ENCODE measurements at places on chromosomes 11 and 22.
A peak's percentile ranks its signal among the peaks of the same experiment; 100 is the strongest.

DNA sequence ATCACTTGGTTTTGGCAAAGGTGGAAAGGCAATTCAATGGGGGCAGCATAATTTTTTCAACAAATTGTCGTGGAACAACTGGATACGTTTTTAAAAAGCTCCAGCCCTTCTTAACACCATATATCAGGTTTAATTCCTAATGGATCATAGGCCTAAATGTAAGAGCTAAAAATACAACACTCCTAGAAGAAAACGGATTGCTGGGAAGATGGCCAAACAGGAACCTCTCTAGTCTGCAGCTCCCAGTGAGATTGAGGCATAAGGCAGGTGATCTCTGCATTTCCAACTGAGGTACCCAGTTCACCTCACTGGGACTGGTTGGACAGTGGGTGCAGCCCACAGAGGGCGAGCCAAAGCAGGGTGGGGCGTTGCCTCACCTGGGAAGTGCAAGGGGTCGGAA lies 32.4 kb upstream of the SCGB1D1 start:
- no peak for DNase-seq

- no peak for DNase-seq
Observed at GRCh38 chr11:83717537-83717936, 431.4 kb upstream of the CCDC90B start.

GRCh38 chr11:61447601-61448551 lies 18.0 kb downstream of the SDHAF2 start:
- DNase-seq: peak; percentile 16

GRCh38 chr11:125562430-125562829 lies 6.8 kb upstream of the EI24 start:
- no peak for DNase-seq

- no peak for DNase-seq
Observed at GRCh38 chr11:9380773-9381172, 3.7 kb upstream of the IPO7 start.

- no peak for DNase-seq
Observed at GRCh38 chr11:76218449-76219178, 12.3 kb upstream of the WNT11 start.

GRCh38 chr11:76910620-76911414 lies 50.1 kb downstream of the ACER3 start:
- no peak for DNase-seq

DNA sequence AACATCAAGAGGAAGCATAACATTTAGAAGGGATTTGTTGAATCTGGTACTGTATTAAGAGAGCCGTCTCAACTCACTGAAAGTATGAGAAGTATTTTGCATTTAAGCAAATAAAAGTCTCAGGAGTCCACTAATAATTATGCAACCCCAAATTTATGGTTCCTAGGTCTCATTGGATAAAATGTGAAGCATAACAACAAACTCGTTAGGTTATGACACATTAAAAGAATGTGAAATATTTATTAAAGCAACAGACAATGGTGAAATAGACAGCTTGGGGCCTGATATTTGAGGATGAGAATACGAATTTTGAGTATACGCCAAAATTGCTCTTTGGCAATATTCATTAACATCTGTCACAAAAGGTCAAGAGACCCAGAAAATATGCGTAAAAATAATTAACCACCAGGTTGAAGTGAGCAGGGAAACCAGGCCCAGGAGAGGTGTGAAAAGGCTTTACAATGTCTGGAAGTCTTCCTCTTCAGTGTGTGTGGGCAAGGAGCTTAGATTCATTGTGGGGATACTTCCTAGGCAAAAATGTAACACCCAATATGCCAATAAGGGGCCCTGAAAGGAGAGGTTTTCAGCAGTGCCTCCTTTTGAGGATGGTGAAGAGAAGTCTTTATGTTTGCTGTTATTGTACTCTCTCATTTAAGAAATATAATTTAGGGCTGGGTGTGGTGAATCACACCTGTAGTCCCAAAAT lies 89.2 kb downstream of the FDX1 start:
- no peak for DNase-seq

DNA sequence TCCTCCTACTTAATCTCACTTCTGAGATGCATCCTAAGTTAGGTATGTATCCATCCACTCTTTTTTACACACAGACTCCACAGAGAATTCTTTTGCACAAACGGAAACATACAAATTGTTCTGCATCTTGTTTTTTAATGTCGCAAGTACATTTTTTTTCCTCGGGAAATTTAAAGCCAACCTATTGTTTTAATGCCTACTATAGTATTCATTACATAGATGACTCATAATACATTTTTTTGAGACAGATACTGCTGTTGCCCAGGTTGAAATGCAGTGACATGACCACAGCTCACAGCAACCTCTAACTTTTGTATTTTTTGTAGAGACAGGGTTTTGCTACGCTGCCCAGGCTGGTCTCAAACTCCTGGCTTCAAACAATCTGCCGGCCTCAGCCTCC lies 90.8 kb upstream of the TMEM45B start:
- DNase-seq: no peak

GRCh38 chr11:1167751-1168231 lies 10.0 kb downstream of the MUC5AC start:
- DNase-seq: no peak

- no peak for DNase-seq
Observed at GRCh38 chr11:107562647-107563208, 2.8 kb downstream of the ALKBH8 start.

DNA sequence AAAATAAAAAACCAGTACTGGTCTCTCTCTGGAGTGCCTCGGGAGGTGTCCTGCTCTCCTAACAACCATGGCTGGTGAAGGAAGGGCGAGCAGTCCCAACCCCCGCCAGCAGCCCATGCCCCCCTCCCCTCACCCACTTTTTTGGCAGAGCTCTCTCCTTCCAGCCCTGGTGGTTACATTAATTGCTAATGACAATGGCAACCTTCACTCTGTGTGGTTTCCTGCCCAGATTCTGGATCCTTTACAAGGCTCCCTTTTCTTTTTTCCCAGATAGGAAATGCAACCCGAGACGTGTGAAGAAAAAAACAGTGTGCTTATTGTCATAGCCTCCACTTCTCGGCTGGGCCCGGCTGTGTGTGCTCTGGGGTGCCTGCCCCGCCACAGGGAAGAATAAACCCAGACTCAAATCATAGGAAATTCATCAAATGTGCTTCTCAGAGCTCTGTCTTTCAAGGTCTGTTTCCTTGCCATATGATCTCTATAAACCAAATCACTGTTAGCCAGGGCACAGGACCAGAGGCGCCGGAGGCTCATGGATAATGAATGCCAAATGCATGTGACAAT lies 513.0 kb downstream of the SOX6 start:
- DNase-seq: no peak

- DNase-seq: no peak
Observed at GRCh38 chr11:15874704-15875103, 481.6 kb downstream of the SOX6 start.

DNA sequence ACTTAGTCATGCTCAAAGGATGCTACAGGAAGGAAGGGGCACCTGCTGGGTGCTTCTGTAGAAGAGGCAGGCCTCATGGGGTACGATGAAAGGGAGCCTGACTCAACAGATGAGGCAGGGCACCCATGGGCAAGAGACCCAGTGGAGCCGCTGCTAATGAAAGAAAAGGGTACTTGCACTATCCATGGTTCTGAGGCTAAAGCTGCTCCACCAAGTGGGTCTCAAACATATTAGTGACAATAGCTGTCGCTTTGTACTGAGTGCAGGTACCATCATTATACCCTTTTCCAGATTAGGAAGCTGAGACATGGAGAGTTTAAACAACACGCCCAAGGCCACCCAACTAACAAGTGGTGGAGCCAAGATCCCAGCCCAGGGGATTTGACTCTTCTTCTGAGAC lies 127.5 kb upstream of the SERPIND1 start:
- DNase-seq: no peak

DNA sequence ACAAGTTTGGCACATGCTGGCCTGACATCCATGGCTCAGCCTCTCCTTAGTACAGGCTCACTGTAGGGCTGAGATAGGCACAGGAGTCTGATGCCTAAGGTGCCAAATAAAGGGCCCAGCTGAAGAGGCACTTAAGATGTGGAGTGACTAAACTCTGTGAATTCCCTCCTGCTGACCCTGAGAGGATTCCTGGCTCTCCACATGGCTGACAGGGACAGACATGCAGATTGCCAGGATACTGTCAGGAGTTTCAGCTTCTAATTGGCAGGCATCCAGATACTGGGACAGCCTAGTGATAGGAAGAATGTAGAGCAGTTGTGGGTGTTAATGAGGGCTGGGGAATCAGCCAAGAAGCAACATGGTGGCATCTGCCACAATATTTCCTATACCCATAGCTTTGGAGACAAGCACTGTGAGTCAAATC lies 558.7 kb downstream of the INSC start:
- DNase-seq: no peak

GRCh38 chr11:87351676-87352075 lies 313.9 kb downstream of the TMEM135 start:
- DNase-seq: no peak

GRCh38 chr11:134240592-134240991 lies 12.6 kb downstream of the THYN1 start:
- no peak for DNase-seq

GRCh38 chr22:36194385-36194784 lies 7.2 kb downstream of the APOL4 start:
- DNase-seq: no peak

GRCh38 chr22:34135749-34136148 lies 215.5 kb upstream of the LARGE1 start:
- no peak for DNase-seq

DNA sequence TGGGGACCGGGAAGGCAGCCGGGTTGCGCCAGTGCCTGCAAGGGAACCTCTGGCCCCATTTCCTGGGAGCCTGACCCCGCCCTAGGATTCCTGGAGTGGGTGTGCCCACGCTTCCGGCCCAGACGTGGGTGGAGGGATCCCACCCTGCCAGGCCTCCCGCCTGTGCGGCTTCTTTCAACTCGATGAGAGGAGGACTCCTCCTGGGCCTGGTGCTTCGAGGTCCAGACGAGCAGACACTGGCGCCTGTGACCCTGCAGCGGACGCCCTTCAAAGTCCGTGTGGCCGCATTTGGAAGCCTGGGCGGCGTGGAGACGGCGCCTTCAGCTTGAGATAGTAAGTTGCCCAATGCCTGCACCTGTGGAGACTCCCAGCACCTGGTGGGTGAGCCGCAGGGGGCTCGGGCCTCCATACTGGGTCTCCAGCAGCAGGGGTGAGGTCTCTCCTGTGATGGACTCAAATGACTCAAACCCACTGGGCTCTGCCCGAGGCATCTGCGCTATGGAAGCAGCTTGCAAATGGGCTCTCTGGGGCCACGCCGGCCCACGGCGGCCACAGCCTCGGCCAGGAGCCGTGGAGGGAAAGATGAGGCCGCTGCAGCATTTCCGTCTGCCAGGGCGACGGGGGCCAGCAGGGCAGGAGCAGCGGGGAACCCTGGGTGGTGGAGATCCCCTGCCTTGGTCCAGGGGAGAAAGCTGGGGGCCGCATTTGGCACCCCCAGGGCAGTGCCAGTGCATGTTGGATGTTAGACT lies 64.3 kb upstream of the PPARA start:
- no peak for DNase-seq

- no peak for DNase-seq
Observed at GRCh38 chr11:123427405-123427804, 2.7 kb upstream of the GRAMD1B start.

- no peak for DNase-seq
Observed at GRCh38 chr11:110797453-110797852, 85.2 kb upstream of the ARHGAP20 start.

DNA sequence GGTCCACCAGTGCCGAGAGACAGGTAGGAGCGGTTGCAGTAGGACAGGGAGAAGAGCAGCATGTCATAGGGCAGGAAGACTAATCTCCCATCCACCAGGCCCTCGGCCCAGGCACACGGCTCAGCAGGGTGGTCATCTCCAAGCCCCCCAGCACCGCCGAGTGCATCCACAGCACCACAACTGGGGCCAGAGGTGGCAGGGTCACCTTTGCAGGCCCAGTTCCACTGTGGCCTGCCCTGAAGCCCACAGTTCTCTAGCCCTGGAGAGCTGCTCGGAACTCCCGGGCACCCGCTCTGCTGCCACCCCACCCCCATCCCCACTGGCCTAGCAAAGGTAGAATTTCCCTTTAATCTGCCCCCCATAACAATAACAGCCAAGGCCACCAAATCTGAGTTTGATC lies 49.1 kb upstream of the LRRC32 start:
- DNase-seq: no peak

DNA sequence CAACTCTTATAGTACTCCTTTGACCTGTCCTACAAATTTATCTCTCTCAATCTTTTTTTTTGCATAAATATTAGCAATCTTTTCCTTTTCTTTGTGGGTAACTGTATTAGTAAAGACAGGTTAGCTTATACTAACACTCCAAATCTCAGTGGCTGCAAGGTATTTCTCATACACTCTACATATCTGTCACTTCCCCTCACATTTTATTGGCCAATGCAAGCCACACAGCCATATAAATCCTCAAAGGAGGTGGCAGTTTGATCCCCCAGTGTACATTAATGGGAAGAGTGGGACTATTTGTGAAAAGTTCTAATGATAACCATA lies 42.6 kb upstream of the EED start:
- DNase-seq: no peak

DNA sequence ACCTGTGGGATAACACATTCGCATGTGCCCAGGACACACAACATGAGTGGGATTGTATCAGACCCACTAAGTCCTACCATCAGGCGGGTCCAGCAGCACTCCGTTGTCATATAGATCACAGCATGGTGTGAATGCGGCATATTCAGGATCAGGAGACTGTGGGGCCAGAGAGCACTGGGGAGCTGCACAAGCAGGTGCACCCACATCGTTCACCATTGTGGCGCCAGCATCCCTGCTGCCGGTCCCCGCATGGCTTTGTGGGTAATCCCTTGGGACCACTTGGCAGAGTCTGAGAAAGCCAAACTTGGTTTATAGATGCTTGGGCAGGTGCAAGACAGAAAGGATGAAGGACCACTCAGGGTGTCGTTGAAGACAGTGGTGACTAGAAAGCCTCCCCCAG lies 201.6 kb upstream of the B3GAT1 start:
- DNase-seq: no peak

DNA sequence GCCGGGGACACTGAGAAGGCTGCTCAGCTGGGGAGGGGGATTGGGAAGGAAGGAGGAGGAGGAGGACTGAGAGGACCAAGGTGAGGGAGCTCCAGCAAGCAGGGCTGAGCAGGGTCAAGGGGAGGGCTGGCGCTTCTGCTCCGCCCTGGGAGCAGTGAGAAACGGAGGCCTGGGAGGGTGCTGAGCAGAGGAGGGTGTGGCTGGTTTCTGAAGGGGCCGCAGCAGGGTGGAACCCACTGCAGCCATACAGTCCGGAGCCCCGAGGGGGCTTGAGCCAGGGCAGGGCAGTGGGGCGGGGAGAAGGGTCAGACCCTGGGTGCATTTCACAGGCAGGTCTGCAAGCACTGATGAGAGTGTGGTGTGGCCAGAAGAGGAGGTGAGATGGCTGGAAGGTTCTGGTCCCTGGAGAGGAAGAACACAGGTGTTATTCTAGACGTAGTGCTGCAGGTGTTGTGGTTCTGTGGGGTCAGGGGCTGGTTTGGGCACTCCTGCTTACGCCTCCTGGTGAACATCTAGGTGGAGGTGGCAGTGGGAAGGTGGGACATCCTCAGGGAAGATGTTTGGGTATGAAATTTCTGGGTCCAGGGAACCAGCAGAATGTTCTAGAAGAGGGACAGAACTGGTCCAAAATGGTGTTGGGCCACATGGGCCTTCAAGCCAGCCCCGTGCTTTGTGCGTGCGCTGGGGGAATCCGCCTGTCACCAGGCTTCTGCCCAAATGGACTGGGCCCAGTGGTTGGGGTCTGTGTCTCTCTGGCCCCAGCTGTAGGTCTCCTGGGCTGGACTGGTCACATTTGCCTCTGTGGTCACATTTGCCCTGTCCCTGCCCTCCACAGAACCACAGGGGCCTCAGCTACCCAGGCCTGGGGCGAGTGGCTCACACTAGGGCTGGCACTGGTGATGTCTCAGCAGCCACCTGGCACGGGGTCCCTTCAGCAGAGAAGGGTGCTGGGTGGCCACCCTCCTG lies 714.7 kb downstream of the BRD1 start:
- no peak for DNase-seq
